Glutamatergic neuron (in vitro differentiated cells): ENCODE measurements at places on chromosomes 2 and 18.

- DNase-seq: no peak
Observed at GRCh38 chr2:64792995-64793639, 139.4 kb upstream of the SERTAD2 start.

DNA sequence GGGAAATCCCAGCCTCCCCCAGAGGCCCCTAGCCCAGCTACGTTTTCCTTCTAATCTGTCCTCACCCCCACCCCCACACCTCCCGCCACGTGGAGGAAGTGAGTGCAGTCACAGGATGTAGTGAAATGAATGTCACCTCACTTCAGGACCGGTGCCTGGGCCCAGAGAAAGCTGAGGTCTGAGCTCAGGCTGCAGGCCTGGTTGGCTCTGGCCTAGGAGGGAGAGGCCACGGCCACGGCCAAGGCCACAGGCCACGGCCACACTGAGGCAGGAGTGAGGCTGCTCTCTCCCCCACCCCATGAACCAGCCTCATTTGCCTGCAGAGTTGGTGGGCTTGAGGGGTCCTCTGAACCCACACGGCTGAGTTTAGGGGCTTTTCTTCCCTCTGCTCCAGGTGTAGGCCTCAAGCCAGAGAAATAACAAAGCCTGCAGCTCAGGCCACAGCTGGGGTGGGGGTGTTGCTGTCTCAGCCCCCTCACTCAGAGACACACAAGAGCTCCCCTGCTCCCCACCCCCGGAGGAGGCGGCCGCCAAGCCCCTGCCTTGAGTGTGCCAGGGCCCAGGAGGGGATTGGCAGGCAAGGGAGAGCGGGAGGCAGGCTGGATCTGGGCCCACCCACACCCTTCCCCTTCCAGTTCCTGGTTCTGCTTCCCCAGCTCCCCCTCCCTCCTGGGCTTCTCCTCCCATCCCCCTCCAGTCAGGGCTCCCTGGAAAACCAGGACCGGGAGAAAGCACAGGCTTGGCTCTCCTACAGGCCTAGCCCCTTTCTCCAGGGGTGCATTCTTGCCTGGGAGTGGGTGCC is 27.0 kb downstream of the DNMT3A start:
- DNase-seq: peak; percentile 63

- no peak for DNase-seq
Observed at GRCh38 chr2:222569826-222570225, 86.1 kb downstream of the FARSB start.

GRCh38 chr2:143140864-143141661 is 11.8 kb downstream of the ARHGAP15 start:
- no peak for DNase-seq

DNA sequence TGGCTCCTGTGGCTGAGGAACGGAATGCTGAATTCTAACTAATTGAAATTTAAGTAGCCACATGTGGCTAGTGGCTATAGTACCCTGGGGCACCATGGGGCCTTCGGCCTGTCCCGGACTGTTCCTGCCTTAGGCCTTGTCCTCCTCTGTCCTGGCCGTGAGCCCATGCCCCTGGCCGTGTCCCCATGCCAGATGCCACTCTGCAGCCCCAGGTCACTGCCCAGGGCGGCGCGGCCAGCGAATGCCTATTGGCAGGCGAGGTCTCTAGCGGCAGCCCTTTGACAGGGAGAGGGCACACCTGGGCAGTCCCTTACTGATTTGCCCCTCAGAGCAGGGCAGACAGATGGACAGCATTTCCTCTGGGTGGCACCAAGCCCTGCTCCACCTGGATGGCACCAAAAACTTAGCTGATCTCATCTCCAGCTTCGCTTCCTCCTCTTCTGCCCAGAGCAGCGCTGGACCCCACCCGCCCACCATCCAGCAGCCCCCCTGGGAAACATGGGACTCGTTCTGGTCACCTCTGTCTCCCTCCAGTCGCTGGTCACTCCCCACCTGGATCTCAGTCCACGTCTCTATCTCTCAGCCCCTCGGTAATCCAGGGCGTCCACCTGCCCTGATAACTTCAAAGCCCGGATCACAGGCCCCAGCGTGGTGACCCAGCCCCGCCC is 1.1 kb upstream of the DGKD start:
- no peak for DNase-seq

DNA sequence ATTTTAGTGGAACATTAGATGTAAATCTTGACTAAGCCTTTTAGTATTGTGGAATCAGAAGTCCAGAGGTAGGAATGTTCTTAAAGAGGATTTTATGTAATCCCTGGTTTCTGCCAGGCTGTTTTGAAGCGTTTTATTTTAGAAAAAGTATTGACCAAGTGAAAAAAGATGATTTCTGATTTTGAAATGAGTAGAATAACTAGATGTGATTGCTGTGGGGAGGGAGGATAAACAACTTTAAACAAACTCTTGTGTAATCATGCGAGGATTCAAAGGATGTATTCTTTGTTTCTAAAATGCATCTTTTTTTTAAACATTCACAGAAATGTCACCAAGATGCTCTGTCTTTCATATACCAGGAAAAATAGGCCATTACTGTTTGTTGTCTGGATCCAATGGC is 53.9 kb downstream of the PHLPP1 start:
- no peak for DNase-seq

DNA sequence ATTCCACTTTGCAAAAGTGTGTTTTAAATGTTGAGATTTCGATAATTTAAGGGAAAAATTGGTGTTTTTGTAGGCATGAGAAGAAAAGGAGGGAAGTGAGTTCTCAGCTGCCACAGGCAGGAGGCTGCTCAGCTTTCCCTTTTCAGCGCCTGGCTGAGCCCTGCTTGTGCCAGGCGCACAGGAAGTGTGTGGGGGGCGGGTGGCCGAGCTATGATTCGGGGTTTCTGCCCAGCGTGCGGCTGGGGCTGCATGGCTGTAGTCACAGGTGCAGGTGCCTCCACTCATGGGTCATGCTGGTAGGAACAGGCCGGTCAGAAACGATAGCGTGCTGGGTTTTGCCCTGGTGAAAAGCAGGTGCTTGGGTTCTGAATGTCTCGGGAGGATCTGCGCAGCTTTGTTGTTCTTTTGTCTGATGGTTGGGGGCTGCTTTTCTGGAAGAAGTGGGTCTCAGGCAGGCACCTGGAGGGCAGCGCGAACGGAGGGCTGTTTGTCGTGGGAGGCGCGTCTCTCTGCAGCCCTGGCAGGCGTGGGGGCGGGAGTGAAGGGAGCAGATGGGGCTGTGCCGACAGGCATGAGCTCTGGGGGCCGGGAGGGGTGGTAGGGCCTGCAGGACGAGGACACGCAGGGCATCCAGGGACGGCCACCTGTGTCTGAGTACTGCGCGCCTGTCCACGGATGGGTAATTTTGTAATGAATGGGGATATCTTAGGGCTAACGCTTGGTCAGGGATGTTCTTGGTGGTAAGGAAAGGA is 2.1 kb downstream of the KCNG2 start:
- DNase-seq: no peak

- no peak for DNase-seq
Observed at GRCh38 chr2:158011055-158011771, 90.5 kb upstream of the UPP2 start.

- no peak for DNase-seq
Observed at GRCh38 chr2:39127973-39128372, 7.1 kb upstream of the SOS1 start.

DNA sequence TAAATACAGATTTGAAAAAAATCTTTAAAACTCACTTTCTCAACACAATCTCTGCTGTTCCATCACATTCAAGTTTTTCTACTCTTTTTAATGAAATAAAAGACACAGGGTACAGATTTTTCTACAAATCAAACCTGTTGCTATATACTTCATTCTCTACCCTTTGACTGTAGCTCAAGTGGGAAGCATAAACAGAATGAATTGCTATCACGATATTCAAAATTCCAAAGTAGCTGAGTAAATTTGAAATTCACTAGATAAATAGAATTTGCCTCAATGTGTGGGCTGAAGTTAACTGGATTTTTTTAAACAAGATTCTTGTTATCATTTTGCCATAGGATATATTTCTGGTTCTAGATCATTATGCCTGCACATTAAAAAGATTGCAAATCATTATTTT is 185.9 kb downstream of the ZNF521 start:
- DNase-seq: no peak

DNA sequence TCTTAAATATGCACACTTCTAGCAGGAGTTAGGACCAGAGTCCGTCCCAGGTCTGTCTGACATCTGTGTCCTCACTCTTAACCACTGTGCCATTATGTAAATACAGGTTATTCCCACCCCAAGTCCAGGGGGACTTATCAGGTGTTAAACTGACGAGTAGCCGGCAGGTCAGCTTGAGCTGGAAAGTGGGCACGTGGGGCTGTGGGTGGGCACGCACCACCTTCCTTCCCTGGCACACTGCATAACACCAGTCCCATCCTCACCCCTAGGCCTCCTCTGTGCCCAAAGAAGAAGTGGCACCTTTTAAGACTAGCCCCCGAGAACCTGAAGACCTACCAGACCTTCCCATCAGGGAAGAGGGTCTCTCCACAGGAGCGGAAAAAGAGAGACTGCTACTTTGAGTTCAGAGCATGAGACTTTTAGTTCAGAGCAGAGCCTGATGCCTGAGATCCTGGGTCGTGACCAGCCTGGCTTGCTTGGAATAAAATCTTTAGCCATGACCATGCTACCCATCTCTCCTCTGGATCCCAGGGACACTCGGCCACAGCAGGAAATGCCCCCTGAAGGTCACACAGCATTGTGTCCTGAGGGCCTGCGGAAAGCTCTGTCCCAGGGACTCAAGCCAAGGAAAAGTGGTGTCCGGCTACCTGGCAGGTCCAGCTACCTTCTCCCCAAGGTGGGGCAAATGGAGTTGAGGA is 62.0 kb downstream of the CIB4 start:
- peak; percentile 8 for DNase-seq

GRCh38 chr2:98453083-98453482 is 8.4 kb downstream of the INPP4A start:
- DNase-seq: no peak

GRCh38 chr2:159202568-159203071 is 83.9 kb downstream of the WDSUB1 start:
- no peak for DNase-seq

- DNase-seq: peak; percentile 66
Observed at GRCh38 chr2:70888923-70889715, 46.6 kb upstream of the ATP6V1B1 start.

DNA sequence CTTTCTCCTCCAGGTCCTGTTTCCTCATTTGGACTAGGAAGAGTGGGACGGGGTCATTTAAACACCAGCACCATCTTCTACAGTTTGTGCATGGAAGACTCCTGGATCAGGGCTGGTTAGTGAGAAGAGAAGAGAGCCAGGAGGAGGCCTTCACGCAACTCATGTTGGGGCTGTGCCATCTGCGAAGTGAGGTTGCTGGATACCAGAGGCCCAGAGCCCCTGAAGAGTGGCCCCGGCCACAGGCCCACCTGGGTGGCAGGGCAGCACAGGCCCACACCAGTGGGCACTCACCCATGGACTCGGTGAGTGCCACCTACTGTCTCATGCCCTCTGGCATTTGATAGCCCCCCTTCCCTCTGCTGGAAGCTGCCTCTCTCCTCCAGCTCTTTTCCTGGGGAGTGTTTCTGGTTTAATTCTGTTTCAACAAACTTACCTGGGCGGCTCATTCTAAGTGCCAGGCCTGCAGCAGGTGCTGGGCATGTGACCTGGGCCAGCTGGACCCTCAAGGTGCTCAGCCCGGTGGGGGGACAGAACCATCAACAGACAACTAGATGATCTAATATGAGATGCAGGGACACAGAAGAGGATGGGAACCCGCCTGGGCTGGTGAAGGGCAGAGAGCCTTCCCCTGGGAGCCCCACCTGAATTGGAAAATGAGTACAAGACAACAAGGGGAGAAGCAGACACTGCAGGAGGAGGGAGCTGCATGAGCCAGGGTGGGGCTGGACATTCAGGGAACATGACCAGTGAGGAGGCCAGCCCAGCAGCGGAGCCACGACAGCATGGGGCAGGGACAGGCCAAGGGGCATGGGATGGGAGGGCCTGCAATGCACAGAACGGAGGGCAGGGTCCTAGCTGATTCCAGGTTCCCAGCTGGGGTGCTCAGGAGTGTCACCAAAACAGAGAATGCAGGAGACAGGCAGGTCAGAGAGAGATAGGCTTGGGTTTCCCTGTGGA is 70.6 kb downstream of the MARCO start:
- DNase-seq: no peak

- no peak for DNase-seq
Observed at GRCh38 chr2:85409845-85410583, at the start of gene CAPG. TSS of gene CAPG (minus strand) at chr2:85410366. CDS start at chr2:85402145, 8,221 bp downstream.

GRCh38 chr2:84494070-84494469 is 22.2 kb upstream of the DNAH6 start:
- DNase-seq: no peak
